Skin of body (tissue), 3 donors: ENCODE measurements at places on chromosomes 11 and 22. TPM values are rescaled to one million over a fixed set of nuclear protein-coding genes. Genes with fewer than 3 reads are reported as not detected.

The MS4A6A gene
- total RNA-seq = 33.6 TPM

DNA sequence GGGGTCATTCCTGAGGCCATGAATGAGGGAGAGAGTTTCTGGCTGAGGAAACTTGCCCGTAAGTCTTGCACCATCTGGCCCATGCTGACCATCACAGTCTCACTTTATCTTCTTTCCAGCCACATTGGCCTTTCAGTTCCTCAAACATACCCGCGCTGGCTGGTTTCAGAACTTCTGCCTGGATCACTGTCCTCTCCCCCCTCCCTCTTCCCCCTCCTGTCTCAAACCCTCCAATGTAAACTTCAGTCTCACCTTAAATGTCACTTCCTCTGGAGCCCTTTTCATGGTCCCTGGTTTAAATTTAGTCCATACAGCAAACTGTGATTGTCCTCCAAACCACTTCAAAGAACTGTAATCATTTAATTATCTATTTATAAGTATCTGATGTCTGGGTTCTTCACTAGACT lies 3.7 kb upstream of the TMEM109 start:
- no peak for DNase-seq

DNA sequence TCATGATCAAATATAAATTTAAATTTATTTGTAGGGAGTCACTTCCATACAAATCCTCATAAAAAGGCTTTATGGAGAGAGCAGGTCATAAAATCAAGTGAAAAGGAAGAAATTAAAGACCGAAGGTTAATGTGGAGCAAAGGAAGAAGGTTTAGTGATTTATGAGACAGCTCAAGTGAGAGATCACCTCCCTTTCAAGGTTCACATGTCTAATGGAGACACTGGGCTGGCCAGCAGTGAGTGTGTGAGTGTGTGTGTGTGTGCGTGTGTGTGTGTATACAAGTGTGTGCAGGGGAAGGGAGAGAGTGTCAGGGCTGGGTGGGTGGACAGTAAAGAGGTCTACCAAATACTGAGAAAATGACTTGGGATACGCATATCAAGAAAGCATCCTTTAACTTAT lies 251.2 kb downstream of the FAT3 start:
- DNase-seq = no peak

DNA sequence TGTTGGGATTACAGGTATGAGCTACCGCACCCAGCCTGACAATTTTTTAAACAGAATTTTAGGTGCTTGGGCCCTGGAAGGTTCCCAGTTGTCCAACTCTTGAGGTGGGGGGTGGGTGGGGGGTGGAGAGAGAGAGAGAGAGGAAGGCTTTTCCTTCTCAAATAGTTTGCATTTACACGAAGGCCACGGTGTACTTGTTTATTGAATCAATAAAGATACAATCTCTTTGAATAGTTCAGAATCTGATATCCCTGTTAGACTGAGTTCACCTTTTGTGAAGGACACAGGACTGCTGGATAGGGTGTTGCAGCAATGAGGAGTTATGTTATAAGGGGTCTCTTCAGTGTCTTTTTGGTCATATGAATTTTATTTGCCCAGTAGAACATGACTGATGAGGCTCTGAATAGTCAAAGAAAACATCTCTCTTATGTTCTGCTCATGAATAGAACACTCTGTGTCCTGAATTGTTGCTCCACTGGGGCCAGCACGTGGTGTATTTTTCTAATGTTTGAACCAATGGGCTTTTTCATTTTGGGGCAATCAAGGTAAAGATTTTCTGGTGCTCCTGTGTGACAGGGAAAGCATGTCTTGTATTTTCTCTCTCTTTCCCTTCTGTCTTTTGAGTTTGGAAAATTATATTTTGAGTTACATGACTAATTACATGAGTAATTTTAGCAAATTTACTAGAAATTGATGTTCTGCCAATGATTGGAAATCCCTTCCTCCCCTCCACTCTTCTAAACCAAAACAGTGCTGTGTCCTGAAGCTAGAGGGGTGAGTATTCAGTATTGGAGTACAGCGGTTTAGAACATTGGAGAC lies 61.7 kb downstream of the PTPRJ start:
- DNase-seq = no peak

DNA sequence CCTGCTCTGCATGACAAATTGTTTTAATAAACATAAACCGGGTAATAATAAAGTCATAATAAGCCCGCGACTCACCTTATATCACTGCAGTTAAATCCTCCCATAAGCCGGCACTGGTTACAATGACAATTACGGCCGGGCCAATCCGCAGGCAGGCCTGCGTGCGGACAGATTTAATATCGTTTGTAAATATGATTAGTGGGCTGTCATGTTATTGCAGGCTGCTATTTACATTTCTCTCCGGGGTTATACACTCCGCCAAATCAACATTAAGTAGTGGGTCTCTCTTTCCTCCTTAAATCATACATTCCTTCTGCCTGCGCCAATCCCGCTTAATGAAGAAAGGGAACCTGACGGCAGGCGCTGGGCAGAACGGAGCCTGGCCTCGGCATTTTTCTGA lies 51.8 kb upstream of the LMO1 start:
- DNase-seq = no peak

The OR52N4 gene
- not detected for total RNA-seq

DNA sequence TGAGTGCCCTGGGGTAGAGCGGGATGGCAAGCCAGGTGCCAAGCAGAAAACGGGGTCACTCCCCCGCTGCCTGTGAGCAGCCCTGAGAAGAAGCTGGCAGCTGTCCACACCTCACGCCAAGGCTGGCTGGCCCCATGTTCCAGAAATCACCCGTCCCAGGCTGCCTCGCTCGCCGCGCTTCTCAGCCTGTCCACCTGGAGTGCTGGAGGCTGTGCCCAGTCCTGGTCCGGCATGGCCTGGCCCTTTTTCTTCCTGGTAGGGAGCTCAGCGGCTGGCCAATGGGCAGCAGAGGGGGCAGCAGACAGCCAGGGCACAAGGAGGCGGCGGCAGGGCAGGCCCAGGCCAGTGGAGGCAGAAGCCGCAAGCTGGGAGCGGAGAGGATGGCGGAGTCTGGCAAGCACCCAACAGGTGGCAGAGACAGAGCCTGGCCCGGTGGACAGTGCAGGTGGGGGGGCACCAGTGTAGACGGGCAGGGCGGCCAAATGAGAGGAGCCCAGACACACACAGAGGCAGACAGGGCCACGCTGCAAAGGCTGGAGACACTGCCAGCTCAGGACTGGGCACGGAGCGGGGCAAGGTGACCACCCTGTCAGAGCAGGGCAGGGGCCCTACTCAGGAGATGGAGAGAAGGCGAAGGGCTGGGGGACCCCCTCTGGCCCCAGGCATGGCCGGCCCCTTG lies 37.2 kb upstream of the TH start:
- DNase-seq = no peak

DNA sequence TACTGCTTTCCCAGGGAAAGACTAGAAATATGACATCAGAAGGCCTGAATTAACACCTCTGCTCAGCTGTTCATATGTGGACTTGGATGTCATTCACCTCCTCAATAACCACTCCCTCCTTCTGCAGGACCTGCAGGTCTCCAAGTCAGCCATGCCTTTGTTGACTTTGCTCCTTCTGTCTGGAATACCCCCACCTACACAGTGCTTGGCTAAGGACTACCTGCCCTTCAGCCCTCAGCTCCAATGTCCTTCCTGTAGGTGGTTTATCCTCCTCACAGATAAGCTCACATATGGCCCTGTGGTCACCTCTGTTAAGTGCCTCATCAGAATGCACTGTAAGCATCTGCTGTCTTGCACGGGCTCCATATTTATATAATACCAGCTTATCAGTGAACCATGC lies 26.4 kb upstream of the FAT3 start:
- no peak for DNase-seq
